ENCODE measurements at places on chromosomes 13 and 19. TPM values are rescaled to one million over a fixed set of nuclear protein-coding genes. Genes with fewer than 3 reads are reported as not detected.

PSG1 gene
- not detected for total RNA-seq

DNA sequence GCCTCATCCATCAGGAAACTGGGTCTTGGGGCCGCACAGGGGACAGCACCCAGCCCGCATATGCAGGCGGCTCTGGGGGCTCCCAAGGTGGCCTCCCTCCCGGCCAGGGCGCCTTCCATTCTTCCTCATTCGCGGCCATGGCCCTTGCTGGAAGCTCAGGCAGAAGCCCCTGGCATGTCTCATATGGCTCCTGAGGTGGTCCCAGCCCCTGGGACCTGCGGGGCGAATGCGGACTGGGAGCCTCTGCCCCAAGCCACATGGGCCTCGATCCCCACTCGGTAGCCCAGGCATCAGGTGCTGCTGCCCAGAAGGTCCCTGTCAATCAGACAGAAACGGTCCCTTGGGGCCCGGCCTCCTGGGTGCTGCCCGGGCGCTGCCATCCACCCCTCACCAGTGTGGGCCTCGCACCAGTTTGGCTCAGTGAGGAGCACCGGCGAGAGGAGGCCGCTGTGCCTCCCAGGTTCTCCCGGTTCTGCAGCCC, 301.6 kb downstream of the TEX29 start:
- no peaks in the 10 kb centered on the region for H3K36me3 ChIP-seq
- no peaks in the 10 kb centered on the region for H3K4me1 ChIP-seq
- H3K27me3 ChIP-seq = no peaks in the 10 kb centered on the region
- H3K4me3 ChIP-seq = no peak overlapping the region
- no peak for DNase-seq

- DNase-seq = no peak
- no peak overlapping the region for H3K4me3 ChIP-seq
- no peaks in the 10 kb centered on the region for H3K27me3 ChIP-seq
- H3K27ac ChIP-seq = no peak overlapping the region
- H3K4me1 ChIP-seq = peaks cover 24% of the 10 kb centered on the region
- peaks cover 5% of the 10 kb centered on the region for H3K36me3 ChIP-seq
Observed at GRCh38 chr19:17499648-17500446, 11.6 kb upstream of the PGLS start.

GRCh38 chr13:98996046-98996445, 18.2 kb upstream of the DOCK9 start:
- no peak for DNase-seq
- no peaks in the 10 kb centered on the region for H3K36me3 ChIP-seq

MTUS2 gene
- total RNA-seq = not detected

TMEM238 gene
- total RNA-seq = 5.1 TPM

GRCh38 chr13:108932196-108932595, 302.8 kb downstream of the MYO16 start:
- no peak overlapping the region for H3K4me3 ChIP-seq
- no peaks in the 10 kb centered on the region for H3K4me1 ChIP-seq
- no peak for DNase-seq
- no peaks in the 10 kb centered on the region for H3K27me3 ChIP-seq
- no peaks in the 10 kb centered on the region for H3K36me3 ChIP-seq
- H3K27ac ChIP-seq = no peak overlapping the region

- no peak overlapping the region for H3K27ac ChIP-seq
- no peaks in the 10 kb centered on the region for H3K4me1 ChIP-seq
- H3K4me3 ChIP-seq = no peak overlapping the region
- DNase-seq = no peak
- no peaks in the 10 kb centered on the region for H3K36me3 ChIP-seq
Observed at GRCh38 chr13:87887459-87888123, 216.4 kb downstream of the SLITRK5 start.

CCDC8 gene
- not detected for total RNA-seq

- no peaks in the 10 kb centered on the region for H3K36me3 ChIP-seq
- no peaks in the 10 kb centered on the region for H3K27me3 ChIP-seq
- H3K27ac ChIP-seq = no peak overlapping the region
- no peaks in the 10 kb centered on the region for H3K4me1 ChIP-seq
- no peak for DNase-seq
- H3K4me3 ChIP-seq = no peak overlapping the region
Observed at GRCh38 chr13:84543962-84544361, 661.7 kb upstream of the SLITRK1 start.

DNA sequence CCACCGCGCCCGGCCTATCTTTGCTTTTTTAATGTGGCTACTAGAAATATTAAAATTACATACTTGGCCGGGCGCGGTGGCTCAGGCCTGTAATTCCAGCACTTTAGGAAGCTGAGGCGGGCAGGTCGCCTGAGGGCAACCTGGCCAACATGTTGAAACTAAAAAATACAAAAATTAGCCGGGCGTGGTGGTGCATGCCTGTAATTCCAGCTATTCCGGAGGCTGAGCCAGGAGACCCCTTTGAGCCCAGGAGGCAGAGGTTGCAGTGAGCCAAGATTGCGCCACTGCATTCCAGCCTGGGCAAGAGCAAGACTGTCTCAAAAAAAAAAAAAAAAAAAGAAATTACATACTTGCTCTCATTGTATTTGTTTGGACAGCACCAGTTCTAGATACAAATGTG, 34.8 kb upstream of the DPRX start:
- DNase-seq = no peak
- H3K36me3 ChIP-seq = no peaks in the 10 kb centered on the region
- H3K27me3 ChIP-seq = no peaks in the 10 kb centered on the region
- no peak overlapping the region for H3K4me3 ChIP-seq

- no peaks in the 10 kb centered on the region for H3K4me1 ChIP-seq
- no peaks in the 10 kb centered on the region for H3K36me3 ChIP-seq
- H3K4me3 ChIP-seq = no peak overlapping the region
- no peaks in the 10 kb centered on the region for H3K27me3 ChIP-seq
Observed at GRCh38 chr13:45195421-45195820, 5.4 kb downstream of the KCTD4 start.

DLEU7 gene
- not detected for total RNA-seq

GRCh38 chr13:110560601-110561343, 750 bp downstream of the RAB20 start:
- H3K27ac ChIP-seq = peak overlapping the region; percentile 45
- peaks cover 4% of the 10 kb centered on the region for H3K27me3 ChIP-seq
- peak overlapping the region; percentile 60 for H3K4me3 ChIP-seq

DNA sequence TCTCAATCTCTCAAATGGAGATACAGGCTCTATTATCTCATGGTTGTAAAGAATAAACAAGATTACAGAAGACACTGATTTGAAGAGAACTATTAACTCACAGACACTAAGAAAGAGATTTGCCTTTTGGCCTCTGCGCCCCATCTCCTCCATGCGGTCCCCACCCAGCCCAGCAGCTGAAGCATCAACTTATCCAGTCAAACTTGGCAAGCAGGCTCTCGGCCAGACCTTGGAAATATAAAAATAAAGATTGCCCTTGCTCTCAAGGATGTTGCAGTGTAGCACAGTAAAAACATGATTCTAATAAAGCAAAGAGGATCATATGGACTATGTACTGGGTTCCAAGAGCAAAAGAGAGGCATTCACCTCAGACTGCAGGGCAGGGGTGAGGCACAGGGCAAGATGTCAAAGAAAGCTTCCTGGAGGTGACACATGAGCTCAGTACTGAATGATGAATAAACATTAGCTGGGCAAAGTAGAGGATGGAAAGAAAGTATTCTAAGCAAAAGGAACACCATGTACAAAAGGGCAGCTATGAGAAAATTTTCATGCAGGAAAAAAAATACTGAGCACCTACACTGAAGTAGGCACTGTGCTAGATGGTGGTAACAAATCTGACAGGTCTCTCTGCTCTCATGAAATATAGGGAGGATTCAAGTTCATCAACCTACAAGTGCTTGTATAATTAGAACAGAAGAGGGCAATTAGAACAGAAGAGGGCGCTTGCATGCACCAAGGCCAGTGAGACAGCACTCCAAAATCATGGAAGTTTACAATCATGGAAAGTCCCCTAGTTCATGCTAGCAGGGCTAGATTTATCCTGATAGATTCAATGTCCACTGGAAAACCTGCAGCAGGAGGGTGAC, 85.0 kb downstream of the SACS start:
- no peak for DNase-seq
- H3K27me3 ChIP-seq = no peaks in the 10 kb centered on the region
- H3K4me1 ChIP-seq = no peaks in the 10 kb centered on the region
- H3K4me3 ChIP-seq = no peak overlapping the region

- DNase-seq = peak; percentile 53
- H3K27ac ChIP-seq = peak overlapping the region; percentile 99
- no peaks in the 10 kb centered on the region for H3K27me3 ChIP-seq
- H3K36me3 ChIP-seq = peaks cover 15% of the 10 kb centered on the region
- peak overlapping the region; percentile 57 for H3K4me3 ChIP-seq
- H3K4me1 ChIP-seq = peaks cover 23% of the 10 kb centered on the region
Observed at GRCh38 chr19:49875857-49876421, 1.2 kb downstream of the AKT1S1 start.

DNA sequence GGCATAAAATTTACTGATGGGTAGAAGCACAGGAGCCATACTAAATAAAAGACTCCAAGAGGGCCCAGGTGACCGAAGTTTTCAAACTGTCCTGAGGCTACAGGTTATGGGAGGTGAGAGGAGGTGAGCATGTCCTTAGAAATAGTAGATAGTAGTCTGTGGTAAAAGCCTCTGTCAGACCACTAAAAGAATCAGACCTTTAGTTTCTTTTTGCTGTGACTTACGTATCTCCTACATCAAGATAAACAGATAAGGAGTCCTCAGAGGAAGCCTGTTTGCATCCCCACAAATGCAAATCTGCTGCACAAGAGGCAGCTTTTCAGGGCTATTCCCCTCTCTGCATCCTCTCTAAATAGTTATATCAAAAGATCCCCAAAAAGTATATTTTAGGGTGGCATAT, 711.6 kb upstream of the SLITRK6 start:
- no peaks in the 10 kb centered on the region for H3K27me3 ChIP-seq
- H3K36me3 ChIP-seq = no peaks in the 10 kb centered on the region
- no peak overlapping the region for H3K27ac ChIP-seq
- H3K4me3 ChIP-seq = no peak overlapping the region
- no peak for DNase-seq

DNA sequence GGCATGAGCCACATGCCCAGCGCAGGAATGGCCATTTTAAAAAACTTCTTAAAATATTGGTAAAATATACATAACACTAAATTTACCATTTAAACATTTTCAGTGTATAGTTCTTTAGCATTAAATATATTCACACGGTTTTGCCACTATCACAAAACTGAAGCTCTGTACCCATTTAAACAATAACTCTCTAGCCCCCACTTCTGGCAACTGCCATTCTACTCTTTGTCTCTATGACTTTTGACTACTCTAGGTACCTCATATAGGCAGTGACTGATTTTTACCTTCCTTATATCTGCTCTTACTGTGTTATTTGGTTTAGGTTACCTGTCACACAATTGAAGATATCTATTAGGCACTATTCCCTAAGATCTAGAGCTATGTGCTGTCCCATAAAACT, 2.3 kb upstream of the KBTBD7 start:
- H3K27me3 ChIP-seq = no peaks in the 10 kb centered on the region
- H3K4me1 ChIP-seq = peaks cover 12% of the 10 kb centered on the region
- DNase-seq = no peak
- no peak overlapping the region for H3K27ac ChIP-seq
- H3K4me3 ChIP-seq = no peak overlapping the region

ZNF581 gene
- total RNA-seq = 15.4 TPM

GRCh38 chr19:55257461-55258420, 1.1 kb downstream of the PPP6R1 start:
- DNase-seq = peak; percentile 53
- peaks cover 67% of the 10 kb centered on the region for H3K4me1 ChIP-seq
- peak overlapping the region; percentile 92 for H3K27ac ChIP-seq
- no peaks in the 10 kb centered on the region for H3K36me3 ChIP-seq
- H3K4me3 ChIP-seq = peak overlapping the region; percentile 91

DNA sequence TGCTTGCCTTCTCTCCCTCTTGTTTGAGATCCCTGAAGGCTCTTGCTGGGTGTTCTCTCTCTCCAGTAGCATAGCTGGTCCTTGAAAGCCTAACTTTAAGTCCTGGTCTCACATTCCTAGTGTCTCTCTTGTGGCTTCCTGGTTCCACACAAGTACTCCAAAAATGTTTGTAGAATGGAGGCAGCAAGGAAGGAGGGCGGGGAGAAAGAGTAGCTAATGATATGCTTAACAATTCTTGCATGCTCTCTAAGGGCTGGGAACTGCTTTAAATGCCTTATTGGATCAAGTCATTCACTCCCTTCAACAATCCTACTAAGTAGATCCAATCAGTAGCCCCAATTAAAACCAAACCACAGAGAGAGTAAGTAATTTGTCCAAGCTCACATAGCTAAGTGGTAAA, 357.3 kb downstream of the KLF5 start:
- H3K4me3 ChIP-seq = no peak overlapping the region
- H3K27me3 ChIP-seq = no peaks in the 10 kb centered on the region
- DNase-seq = no peak
- no peak overlapping the region for H3K27ac ChIP-seq

DNA sequence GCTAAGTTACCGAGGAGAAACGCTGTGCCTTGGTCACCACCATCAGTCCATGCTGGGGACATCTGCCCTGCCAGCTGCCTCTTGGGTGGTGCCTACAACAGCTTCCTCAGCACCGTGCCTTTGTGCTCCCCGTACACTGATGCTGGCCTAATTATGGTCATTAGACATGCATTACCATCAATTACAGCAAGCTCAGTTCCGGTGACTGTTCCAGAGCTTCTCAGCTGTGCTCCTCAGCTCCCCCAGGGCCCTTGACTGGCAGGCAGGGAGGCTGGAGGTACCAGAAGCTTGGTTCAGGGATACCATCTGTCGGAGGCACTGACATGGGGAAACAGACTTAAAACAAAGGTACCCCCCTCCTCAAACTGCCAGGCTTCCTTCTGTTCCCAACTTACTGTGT, 40.2 kb downstream of the CILP2 start:
- H3K4me1 ChIP-seq = no peaks in the 10 kb centered on the region
- no peak overlapping the region for H3K27ac ChIP-seq
- DNase-seq = no peak
- H3K36me3 ChIP-seq = no peaks in the 10 kb centered on the region
- no peak overlapping the region for H3K4me3 ChIP-seq
- H3K27me3 ChIP-seq = no peaks in the 10 kb centered on the region

GRK1 gene
- not detected for total RNA-seq

DNA sequence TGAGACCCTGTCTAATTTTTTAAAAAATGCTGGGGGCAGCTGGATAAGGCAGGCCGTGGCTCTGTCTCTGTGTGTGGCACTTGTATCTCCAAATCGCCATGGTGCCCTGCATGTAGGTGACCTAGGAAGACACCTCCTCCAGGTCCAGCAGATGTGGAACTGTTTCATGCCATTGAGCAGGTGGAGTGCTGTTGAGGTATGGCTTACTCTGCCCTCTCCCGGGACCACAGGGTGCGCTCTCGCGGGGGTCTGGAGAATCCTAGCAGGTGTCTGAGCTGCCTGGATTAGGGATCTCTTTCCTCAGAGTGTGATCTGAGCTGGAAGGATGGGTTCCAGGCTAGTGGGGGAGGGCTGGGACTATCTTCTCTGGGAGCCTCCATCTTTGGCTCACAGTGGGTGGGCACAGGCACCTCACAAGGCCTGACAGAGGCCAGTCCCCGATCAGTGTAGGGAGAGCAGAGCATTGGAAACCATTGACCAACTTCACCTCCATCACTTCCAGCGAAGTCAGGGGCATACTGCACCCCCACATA, 67.7 kb upstream of the TM9SF2 start:
- H3K27me3 ChIP-seq = no peaks in the 10 kb centered on the region
- peaks cover 64% of the 10 kb centered on the region for H3K4me1 ChIP-seq
- no peak overlapping the region for H3K4me3 ChIP-seq
- H3K36me3 ChIP-seq = no peaks in the 10 kb centered on the region
